ENCODE measurements at places on chromosomes 4 and X.

- H3K36me3 ChIP-seq: no peaks in the 10 kb centered on the region
- no peak overlapping the region for H3K4me3 ChIP-seq
- peaks cover 3% of the 10 kb centered on the region for H3K4me1 ChIP-seq
- H3K27ac ChIP-seq: no peak overlapping the region
- H3K27me3 ChIP-seq: no peaks in the 10 kb centered on the region
Measured at GRCh38 chr4:123606336-123606735, 209.7 kb downstream of the SPRY1 start.

DNA sequence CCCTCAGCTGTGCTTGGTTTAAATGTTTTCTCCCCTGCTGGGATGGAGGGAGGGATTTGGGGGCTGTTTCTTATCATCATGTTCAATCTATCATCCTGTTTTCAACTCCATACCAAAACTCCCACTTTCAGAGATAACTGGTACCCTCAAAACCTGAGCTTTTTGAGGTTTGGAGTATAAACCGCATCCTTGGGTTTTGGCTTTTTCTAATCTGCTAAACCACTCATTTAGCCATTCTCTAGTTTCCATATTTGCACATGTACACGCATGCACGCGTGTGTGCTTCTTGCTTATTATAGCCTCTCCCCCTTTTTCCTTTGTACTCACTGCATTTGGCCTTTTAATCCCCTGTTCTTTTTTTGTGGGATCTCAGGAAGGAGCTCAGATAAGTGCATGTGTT is 116.7 kb upstream of the TEX13D start:
- no peaks in the 10 kb centered on the region for H3K36me3 ChIP-seq
- H3K27ac ChIP-seq: no peak overlapping the region
- DNase-seq: no peak
- no peak overlapping the region for H3K4me3 ChIP-seq
- H3K27me3 ChIP-seq: peaks cover 7% of the 10 kb centered on the region
- peaks cover 2% of the 10 kb centered on the region for H3K4me1 ChIP-seq

DNA sequence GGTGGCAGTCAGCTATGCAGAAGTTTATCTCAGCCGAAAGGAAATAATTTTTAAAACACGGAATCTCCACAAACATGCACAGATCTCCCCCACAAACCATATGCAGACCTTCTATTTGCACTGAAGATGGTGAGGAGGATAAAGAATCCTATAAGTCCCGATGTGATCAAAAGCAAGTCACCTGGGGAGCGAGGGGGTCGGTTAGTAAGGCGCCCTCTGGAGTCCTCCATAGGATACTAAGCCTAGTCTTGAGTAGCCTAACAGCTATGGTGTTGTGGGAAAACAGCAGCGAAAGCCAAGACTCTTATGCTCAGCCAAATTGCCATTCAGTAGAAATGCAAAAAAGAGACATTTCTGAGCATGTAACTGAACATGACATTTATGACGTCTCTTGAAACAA is 210.9 kb downstream of the FRMPD4 start:
- no peak overlapping the region for H3K4me3 ChIP-seq
- no peak overlapping the region for H3K27ac ChIP-seq

- no peak for DNase-seq
- H3K27me3 ChIP-seq: no peaks in the 10 kb centered on the region
- H3K36me3 ChIP-seq: no peaks in the 10 kb centered on the region
- no peak overlapping the region for H3K4me3 ChIP-seq
Measured at GRCh38 chr4:70842761-70843435, 3.2 kb upstream of the GRSF1 start.

GRCh38 chr4:40000711-40001110 is 23.0 kb upstream of the PDS5A start:
- peaks cover 3% of the 10 kb centered on the region for H3K4me1 ChIP-seq
- no peak overlapping the region for H3K27ac ChIP-seq
- H3K36me3 ChIP-seq: no peaks in the 10 kb centered on the region
- no peak overlapping the region for H3K4me3 ChIP-seq
- no peak for DNase-seq
- no peaks in the 10 kb centered on the region for H3K27me3 ChIP-seq

DNA sequence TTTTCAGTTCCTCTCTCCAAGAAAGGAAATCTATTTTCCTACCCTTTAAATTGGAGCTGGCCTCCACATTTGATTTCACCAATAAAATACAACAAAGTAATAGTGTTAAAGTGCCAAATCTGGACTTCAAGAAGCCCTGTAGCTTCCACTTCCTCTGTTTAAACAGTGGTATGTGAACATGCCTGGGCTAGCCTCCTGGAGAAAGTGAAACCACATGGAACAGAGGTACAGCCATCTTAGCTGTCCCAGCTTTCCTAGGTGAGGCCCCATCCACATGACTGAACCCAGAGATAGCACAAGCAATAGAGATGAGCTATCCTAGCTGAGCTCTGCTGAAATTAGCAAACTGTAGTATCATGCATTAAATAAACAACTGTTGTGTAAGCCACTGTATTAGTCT is 131.8 kb upstream of the VCX start:
- H3K4me1 ChIP-seq: no peaks in the 10 kb centered on the region
- H3K27ac ChIP-seq: no peak overlapping the region
- H3K36me3 ChIP-seq: no peaks in the 10 kb centered on the region
- no peak overlapping the region for H3K4me3 ChIP-seq
- DNase-seq: no peak
- H3K27me3 ChIP-seq: no peaks in the 10 kb centered on the region

DNA sequence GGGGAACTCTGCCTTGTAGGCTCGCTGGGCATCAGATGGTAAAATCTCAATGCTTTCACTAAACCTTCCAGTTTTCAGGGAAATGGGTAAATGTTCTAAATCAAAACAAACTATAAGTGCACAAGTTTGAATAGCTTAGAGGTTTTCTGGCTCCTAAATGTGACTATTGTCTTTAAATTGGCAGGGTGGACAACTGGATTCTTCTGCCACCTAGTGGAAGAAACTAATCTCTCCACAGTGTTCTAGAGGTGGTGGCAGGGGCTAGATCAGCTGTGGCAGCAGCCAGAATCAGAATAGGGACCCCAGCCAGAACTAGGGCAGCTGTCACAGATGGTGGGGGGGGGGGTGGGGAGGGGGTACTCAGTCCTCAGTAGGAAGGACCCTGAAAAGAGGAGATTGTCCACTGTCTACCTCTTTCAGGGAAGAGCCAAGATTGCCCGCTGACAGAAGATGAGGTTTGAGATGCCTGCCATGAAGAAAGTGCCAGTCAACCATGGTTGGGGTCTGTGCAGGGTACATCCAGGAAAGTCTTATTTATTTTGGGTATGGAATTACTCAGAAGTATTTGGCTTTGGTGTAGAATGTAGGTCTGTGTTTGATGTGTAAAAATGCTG is 201.4 kb downstream of the CCNG2 start:
- no peak overlapping the region for H3K27ac ChIP-seq
- no peak overlapping the region for H3K4me3 ChIP-seq
- peak; percentile 44 for DNase-seq
- no peaks in the 10 kb centered on the region for H3K4me1 ChIP-seq
- peaks cover 26% of the 10 kb centered on the region for H3K27me3 ChIP-seq

All from mesenchymal stem cell (in vitro differentiated cells and primary cell).